ENCODE measurements at places on chromosomes 3 and 15.

- DNase-seq: no peak
These were observed 203.0 kb downstream of the MYRIP start for GRCh38 chr3:40012381-40012780.

- DNase-seq: no peak
These were observed 8.0 kb upstream of the THRB start for GRCh38 chr3:24502690-24503089.

GRCh38 chr3:139771331-139771730 lies 93.6 kb upstream of the NMNAT3 start:
- no peak for DNase-seq

- no peak for DNase-seq
These were observed 6.7 kb upstream of the CMTM7 start for GRCh38 chr3:32384938-32385337.

- DNase-seq: no peak
These were observed 200.5 kb downstream of the THRB start for GRCh38 chr3:24294150-24294549.
